K562 (cell line): ENCODE measurements at places on chromosomes 2 and 18. TPM values are rescaled to one million over a fixed set of nuclear protein-coding genes. Genes with fewer than 3 reads are reported as not detected.

CNRIP1 gene
- polyA plus RNA-seq: 1.3 and 1.5 TPM in 2 replicates

NDUFV2 gene
- polyA plus RNA-seq: 389 and 437 TPM in 2 replicates

- no peak for DNase-seq
Observed at GRCh38 chr2:134181219-134181618, 72.7 kb upstream of the MGAT5 start.

PRSS56 gene
- polyA plus RNA-seq: not detected in 2 replicates

DNA sequence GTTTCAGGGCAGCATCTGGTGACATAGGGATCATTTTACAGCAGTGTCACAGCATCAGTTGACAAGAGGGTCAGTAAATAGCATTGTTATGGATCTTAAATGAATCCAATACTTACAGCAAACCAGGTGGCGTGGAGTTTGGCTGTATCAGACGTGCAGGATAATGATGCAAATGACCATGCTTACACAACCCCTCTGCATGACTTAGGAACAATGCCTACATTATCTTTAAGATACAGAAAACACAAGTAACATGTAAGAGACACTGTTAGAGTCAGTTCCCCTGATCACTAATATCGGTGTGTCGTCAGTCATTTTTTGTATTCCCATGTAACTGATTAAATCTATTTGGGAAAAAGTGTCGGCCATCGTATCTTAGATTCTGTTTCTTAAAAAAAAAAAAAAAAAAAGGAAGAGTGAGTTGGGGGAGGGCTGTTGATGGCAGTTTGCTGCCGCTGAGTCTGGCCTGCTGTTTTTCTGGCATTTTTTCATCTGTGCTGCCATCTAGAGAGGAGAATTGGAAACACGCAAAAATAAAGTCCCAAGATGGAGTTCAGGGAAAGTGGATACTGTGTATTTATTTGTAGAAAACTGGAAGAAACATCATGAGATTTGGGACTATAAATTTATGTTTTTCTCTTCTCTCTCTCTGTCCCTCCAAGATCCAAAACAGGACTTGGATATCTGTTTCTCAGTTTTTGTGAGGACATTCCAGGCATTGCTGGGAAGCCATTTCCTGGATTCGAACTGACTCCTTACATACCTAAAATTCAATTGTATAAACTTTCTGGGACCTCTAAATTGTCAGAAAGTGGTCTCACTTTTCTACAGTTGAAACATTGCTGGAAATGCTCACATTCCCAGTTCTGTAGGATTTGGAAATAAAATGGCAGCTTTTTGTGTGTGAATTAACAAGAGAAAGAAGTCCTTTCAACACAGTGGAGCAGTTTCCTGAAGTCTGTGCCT is 60.3 kb upstream of the AGPS start:
- DNase-seq: peak; percentile 61

DNA sequence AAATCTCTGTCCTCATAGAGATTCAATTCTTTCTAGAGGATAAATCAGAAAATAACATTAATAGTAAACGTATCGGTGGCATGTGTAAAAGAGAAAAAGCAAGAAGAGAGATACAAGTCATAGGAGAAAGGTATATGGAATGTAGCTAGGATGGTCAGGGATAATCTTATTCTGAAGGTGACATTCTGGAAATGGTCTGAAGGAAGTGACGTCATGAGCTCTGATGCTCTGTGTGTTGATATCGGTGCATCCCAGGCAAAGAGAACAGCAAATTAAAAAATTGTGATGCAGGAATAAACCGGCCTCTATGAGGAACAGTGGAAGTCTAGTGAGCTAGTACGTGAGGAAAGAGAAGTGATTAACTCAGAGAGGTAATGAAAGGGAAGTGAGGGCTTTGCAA is 1215.8 kb downstream of the CNTNAP5 start:
- no peak for DNase-seq

M1AP gene
- polyA plus RNA-seq: 0.30 TPM in 1 of 2 replicates, not detected in the other

GRCh38 chr2:186653511-186653910 is 40.3 kb upstream of the FAM171B start:
- DNase-seq: no peak

IL1RN gene
- not detected in 2 replicates for polyA plus RNA-seq

SLC8A1 gene
- polyA plus RNA-seq: not detected in 2 replicates
